ENCODE measurements at places on chromosomes 3 and 15. TPM values are rescaled to one million over a fixed set of nuclear protein-coding genes. Genes with fewer than 3 reads are reported as not detected.

TGM5 gene
- total RNA-seq, result not detected

DUOXA2 gene
- not detected for total RNA-seq

BTLA gene
- 0.36 TPM for total RNA-seq

CCR8 gene
- not detected for total RNA-seq

DZIP1L gene
- total RNA-seq, result 42.3 TPM

MON1A gene
- total RNA-seq, result 14.1 TPM

FAM81A gene
- 0.72 TPM for total RNA-seq

LRRC15 gene
- total RNA-seq, result 3.6 TPM

PPARG gene
- total RNA-seq, result 7.2 TPM

SEMA7A gene
- total RNA-seq, result 30.4 TPM

GOLGA8H gene
- total RNA-seq, result under 0.01 TPM

EXOSC7 gene
- total RNA-seq, result 25.0 TPM

CISH gene
- 1.2 TPM for total RNA-seq

LRTM1 gene
- total RNA-seq, result not detected

NANOGP8 gene
- total RNA-seq, result 1.2 TPM

CCDC39 gene
- total RNA-seq, result not detected

NPAP1 gene
- not detected for total RNA-seq

FES gene
- total RNA-seq, result 20.3 TPM

BCL6 gene
- 40.2 TPM for total RNA-seq

STXBP5L gene
- total RNA-seq, result not detected

TTLL13 gene
- under 0.01 TPM for total RNA-seq

ERICH6 gene
- total RNA-seq, result under 0.01 TPM

PLA2G4D gene
- not detected for total RNA-seq

LCTL gene
- 1.4 TPM for total RNA-seq

FGF12 gene
- not detected for total RNA-seq

PAK2 gene
- 36.6 TPM for total RNA-seq

PRTG gene
- total RNA-seq, result 4.7 TPM

RBM15B gene
- 42.4 TPM for total RNA-seq

AQP9 gene
- under 0.01 TPM for total RNA-seq

Data from osteoblast (primary cell).